Stimulated activated CD4-positive, alpha-beta T cell treated with anti-CD3 and anti-CD28 coated beads, Interleukin-12 subunit alpha, Interleukin-12 subunit beta, amount 100 ng/mL, for 4 hours (primary cell): ENCODE measurements at places on chromosomes 6 and 20.

- DNase-seq, result peak; percentile 75
Measured at GRCh38 chr6:158853072-158853879, 34.1 kb upstream of the EZR start.

DNA sequence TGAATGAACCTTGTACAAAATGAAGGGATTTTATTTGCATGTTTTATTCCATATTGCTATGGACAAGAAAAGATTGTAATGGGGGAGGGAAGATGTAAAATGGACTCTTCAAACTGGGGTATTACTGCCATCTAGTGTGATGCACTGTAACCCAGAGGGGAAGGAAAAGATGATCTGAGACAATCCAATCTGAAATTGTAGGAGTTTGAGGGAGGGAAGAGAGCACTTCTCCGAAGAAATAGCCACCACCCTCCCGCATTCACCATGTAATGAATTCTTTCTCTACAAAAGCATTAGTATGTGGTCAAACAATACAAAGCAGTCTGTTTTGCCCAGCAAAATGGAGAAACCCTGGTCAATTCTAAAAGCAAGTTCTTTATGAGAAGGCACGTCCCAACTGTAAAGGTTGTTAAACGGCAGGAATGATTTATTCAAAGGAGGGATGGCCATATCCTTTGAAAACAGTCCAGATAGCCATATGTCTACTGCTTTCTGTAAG lies 679.5 kb upstream of the NRSN1 start:
- DNase-seq, result no peak

DNA sequence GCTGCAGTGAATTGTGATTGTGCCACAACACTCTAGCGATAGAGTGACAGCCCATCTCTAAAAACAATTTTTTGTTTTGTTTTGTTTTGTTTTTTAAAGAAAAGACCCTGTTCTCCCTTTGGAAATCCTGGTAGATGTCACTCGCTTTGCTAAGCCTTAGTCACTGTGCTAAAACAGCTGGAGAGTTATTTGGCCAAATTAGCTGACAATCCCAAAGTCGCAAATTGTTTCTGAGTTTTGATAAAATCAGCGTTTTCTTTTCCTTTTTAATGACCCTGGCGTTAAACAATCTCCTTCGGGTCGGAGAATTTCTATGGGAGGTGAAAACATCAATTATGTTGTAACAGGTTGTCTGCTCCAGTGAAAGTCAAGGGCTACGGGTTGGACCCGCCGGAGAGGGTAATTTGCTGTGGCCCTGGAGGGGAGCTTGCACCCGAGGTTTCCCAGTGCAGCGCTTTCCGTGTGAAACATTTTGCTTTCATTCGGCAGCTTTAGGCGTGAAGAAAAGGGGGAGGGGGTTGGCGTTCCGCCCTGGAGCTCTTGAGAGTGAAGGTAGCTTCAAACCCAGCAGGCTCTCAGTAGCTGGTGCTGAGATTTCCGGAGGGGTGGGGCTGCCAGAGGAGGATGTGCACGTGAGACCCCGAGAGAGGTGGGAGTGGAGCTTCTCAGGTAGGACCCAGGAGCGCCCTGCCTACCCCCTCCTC lies 296.6 kb downstream of the PHACTR1 start:
- DNase-seq, result no peak

- DNase-seq, result no peak
Measured at GRCh38 chr6:169567819-169568218, 134.0 kb downstream of the WDR27 start.

DNA sequence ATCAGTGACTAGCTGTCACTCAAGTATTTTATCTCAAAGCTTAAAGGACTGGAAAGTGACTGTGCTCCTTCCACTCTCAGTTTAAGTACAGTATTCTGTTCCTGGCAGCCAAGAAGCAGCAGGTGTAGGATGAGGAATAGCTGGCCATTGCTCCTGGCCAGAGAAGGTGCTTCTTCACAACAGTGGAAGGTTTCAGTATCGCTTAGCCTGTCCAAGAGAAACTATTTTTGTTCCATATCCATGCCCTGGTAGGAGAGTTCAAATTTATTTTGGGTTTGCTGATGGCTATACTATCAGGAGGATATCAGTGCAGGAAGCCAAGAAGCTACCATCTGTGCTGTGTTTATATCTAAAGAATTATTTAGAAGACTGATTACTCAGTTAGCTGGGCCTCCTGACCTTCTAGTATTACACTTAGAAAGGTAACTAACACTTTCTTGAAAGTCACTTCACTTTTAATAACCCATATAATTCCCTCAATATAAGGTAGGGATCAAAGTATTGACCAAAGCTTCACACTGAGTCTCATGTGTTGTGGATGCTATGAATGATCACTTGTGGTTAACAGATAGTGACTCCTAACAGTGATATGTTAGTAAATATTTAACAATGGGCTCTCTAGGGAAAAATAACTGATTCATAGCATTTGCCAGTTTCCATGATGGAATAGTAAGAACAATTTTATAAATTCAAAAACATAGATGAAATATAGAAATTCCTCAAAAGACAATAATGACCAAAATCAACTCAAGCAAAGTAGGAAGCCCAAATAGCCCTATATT lies 99.9 kb downstream of the AIG1 start:
- no peak for DNase-seq

DNA sequence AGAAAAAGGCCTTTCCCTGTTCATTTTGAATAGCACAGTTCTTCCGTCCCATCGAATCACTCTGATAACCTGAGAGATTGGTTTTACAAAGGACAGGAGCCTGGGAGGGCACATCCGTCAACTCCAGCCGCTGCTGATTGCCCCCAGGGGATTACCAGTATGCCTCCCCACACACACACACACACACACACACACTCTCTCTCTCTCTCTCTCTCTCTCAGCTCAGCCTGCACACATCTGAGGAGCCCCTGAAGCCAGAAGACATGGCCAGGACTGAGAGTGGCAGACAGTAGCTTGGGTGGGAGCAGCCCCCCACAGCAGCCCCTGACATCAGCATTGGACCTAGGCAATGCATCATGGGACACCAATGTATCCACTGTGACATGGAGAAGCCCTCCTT lies 13.2 kb upstream of the CDH4 start:
- no peak for DNase-seq

- DNase-seq, result no peak
Measured at GRCh38 chr20:36298061-36298460, 8.1 kb upstream of the DLGAP4 start.

GRCh38 chr6:136337606-136338005 lies 48.0 kb upstream of the BCLAF1 start:
- DNase-seq, result no peak
